ENCODE measurements at places on chromosomes 1 and 21.
A peak's percentile ranks its signal among the peaks of the same experiment; 100 is the strongest.

DNA sequence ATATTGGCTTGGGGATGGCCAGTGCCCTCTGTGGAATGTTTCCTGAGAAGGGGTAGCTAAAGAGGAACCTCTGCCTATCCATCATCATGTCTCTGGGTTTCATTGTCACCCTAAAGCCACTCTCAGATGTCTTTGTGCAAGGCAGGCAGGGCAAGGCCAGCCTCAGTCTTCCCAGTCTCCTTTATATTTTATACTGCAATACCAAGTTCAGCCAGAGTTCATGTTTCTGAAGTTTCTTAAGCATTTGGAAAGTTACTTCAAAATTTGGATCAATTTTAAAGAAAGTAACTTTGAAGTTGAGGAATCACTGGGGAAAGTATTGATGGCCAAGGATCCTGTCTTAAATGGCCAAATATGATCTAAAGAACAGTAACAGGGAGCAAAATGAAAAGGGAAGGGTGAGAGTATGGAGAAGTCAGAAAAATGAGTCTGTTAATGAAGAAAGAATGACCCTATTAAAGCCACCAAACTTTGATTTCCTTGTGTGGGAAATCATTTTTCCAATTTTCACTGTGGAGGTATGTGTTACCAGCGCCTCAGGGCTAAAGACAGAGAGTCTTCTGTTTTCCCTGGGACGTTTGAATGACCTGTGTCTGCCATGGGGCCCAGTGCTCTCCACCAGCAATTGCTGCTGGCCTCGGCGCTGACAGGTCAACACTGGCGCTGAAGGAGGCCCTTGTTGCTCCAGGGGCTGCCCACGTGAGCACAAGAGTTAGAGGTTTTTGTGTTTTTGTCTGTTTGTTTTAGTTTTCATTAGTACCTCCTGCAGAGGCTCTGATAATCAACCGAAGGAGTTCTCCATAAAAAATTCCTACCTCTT lies 93.9 kb downstream of the ATP5PO start:
- DNase-seq = no peak

DNA sequence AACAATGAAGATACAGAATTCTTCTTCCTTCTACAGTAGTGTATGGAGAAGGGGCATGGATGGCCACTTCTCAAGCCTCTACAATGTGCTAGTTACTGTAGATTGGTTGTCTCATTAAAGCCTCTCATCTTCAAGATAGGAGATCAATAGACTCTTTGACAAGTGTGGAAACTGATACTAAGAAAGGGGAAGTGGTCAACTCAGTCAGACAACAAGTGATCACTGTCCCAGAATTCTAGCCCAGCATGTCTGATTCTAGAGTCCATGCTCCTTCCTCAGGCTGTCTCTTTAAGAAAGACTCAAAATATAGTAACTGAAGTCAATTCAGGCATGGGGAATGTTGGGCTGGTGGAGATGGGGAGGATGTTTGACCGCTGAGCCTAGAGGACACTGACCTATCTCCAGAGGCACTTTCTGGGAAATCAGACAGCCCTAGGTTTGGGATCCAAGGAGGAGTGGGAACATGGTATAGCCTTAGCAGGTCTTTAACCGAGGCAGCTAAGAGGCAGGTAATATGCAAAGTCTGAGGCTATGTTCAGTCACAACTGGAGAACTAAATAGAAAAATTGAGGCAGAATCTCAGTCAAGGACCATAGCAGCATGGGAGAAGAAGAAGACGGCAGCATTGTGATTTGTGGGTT lies 39.3 kb upstream of the EYA3 start:
- no peak for DNase-seq

GRCh38 chr21:36347278-36347961 lies 27.4 kb downstream of the MORC3 start:
- peak; percentile 36 for DNase-seq

DNA sequence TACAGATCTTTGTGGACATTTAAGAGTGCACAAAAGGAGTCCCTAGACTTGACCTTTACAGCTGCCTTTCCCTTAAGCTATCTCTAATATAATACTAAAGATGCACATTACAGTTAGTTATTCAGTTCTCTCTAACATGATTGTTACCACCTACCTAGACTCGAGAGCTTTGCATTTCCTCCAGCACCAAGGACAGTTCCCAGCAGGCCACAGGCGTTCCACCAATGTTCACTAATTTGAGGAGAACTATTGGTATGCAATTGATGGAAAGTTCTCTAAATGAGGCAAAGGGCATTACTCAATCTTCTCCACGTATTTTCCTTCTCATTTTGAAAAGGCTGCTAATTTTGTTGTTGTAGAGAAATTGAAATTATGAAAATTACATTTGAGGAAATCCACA lies 5.4 kb upstream of the NTNG1 start:
- DNase-seq = peak; percentile 66

DNA sequence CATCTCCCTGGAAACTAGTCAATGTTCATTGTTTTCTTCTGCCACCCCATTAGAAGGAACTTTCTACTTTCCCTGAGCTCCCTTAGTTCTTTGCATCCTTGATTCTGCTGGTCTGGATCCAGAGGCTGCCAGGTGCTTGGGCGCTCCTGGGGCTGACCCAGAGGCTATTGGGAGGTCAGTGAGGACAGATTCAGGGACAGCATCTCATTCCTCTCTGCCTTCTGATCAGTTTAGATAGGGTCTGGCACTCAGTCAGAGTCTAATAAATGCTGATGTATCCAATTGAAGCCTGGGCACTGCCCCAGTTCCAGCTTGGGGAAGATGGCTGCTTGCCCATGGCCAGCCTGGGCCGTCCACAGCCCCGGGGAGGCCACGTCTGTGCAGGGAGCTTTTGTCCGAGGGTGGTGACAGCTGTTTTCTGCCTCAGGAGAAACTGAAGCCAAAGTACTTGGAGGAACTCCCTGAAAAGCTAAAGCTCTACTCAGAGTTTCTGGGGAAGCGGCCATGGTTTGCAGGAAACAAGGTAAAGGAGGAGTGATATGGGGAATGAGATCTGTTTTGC lies 2.3 kb downstream of the GSTM1 start:
- DNase-seq = no peak

GRCh38 chr1:224427346-224427745 lies 7.3 kb downstream of the WDR26 start:
- peak; percentile 89 for DNase-seq

- no peak for DNase-seq
These were observed 9.5 kb downstream of the ATP1B1 start for GRCh38 chr1:169115891-169116585.

DNA sequence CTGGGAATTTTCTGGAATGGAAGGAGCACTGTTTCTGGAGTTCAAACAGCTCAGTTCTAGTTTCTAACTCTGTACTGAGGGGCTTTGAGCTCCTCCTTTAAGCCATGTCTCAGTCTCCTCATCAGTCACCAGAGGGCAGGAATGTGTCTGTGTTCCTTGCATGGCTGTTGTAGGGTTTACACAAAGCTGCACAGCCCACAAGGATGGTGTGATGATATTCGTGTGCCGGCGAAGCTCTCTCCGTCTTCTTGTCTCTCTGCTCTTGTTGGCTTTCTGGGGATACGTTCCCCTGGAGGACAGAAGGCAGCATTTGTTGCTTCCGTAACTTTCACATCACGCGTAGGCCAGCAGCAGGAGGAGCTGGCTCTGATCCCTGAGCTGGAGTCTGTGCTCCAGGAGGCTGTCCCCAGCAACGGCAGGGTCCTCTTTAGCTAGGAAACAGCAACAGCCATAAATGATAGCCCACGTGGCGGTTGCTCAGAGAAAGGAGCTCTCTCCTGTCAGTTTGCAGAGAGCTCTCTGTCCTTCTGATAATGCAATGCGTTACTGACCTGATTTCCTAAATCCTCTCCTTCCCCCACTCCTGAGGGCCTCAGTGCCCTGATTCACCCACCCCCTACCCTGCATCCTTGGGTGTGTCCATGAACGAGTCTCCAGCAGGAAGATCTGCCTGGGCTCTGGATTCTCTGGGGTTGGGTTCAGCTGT lies 189.2 kb upstream of the VAMP3 start:
- peak; percentile 4 for DNase-seq

DNA sequence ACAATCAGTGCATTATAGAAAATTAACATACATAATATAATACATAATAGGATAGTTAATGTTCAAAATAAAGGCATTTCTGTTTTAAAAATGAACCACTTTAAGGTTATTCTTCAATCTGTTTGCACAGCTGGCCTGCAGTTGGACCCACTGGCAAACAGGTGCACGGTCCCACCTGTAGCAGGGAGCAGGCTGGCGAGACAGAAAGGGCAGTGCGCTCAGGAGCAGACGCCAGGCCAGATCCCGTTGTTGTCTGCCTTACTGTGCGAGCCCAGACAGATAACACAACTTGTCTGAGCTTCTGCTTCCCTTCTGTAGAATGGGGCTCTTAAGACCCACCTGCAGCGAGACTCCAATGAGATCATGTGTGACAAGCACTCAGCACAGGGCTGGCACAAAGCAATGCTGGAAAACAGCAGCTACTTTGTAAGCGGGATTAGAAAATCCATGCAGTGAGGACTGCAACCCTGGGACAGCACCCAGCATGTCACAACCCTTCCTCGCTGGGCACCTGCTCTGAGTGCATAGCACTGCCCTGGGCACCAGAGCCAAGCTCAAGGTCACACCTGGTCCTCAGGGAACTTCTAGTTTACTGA lies 33.5 kb downstream of the VPS26C start:
- no peak for DNase-seq

- no peak for DNase-seq
These were observed 2.6 kb downstream of the PRDM2 start for GRCh38 chr1:13702425-13703127.

GRCh38 chr1:156666862-156667609 lies 10.2 kb downstream of the NES start:
- DNase-seq = no peak

GRCh38 chr21:43352568-43353281 lies 74.2 kb downstream of the SIK1 start:
- DNase-seq = peak; percentile 17

GRCh38 chr1:225877580-225877979 lies 4.6 kb downstream of the TMEM63A start:
- peak; percentile 61 for DNase-seq

GRCh38 chr1:23366598-23366997 lies 3.0 kb downstream of the ZNF436 start:
- no peak for DNase-seq

DNA sequence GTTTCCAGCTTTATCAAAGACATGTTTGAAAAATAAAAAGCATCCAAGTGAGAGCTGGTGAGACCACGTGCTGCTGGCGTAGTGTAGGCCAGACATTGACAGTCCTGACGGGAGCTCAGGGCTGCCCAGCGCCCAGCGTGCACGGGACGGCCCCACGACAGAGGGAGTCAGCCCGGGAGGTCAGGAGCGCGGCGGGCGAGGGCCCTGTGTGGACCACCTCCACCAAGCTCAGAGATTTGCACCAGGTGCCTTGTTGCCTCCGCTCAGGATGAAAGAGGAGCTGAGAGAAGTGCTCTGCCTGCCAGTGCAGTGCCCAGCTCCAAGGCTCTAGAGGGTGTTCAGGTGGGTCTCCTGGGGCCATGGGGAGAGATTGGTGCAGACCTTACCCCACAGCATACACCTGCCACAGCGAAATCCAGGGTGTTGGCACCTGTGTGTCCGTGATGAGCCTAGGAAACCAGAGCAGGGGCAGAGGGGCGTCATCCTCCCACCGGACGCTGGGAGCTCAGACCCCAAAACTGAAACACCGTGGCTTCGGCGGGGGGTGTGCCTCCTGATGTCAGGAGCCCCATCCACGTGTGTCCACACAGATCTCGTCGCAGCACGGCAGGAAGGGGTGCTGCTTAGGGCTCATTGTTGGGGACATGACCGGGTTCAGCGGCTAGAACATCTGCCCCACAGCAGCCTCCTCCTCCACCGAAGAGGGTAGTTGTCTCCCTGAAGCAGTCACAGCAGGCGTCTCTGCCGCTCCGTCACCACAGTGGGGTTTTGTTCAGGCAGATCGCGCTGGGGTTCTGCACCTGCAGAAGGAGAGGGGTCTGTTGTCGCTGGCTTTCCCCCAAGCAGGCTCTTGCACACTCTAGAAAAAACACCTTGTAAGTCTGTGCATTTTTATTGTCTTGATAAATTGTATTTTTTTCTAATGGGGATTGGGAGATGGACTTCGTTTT lies 64.2 kb downstream of the POFUT2 start:
- DNase-seq = no peak

DNA sequence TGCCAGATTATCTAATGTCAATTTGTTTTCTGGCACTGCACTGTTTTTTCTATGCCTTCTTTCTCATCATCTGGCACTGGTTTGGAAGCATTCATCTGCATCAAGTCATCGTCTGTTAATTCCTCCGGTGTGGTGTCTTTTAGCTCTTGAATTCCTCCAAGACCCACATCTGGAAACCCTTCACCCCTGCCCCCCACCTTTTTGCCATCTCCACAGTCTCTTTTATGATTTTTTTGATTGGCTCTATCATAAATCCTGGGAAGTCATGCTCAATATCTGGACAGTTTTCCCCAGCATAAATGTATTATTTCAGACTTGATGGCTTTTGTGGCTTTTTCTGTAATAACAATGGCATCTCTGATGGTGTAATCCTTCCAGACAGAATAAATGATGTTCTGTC lies 10.4 kb upstream of the KCNK1 start:
- no peak for DNase-seq

- DNase-seq = peak; percentile 80
These were observed 62.4 kb upstream of the DIRAS3 start for GRCh38 chr1:68112835-68113243.

DNA sequence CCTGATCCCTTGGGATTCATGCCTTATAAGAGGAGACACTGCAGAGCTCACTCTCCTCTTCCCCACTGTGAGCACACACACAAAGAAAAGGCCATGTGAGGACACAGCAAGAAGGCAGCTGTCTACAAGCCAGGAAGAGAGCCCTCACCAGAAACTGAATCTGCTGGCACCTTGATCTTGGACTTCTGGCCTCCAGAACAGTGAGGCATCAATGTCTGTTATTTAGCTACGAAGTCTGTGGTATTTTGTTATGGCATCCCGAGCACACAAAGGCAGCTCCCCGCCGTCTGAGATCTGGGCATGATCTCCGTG lies 47.1 kb upstream of the RPL11 start:
- DNase-seq = no peak

- no peak for DNase-seq
These were observed 450.4 kb downstream of the GPATCH2 start for GRCh38 chr1:217180443-217180842.

- no peak for DNase-seq
These were observed 33.6 kb downstream of the USP25 start for GRCh38 chr21:15763359-15763758.

GRCh38 chr1:9882296-9882944 lies 27.6 kb downstream of the CTNNBIP1 start:
- no peak for DNase-seq

DNA sequence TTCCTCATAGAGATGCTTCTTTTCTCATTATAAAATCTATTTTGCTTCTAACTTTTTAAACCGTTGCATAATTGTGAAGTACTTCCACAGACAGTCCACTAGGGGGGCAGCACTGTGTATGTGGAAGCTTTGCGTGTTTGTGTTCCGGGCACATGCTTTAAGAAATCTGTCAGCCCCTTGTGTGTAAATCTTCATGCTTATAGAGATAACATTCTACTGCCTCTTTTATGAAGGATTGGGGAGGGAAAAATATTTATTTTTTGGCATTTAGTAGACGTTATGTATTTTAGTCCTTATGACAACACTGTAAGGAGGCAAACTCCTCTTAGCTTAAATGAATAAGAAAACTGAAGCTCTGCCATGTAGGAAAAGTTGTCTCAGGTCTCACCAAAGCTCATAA lies 157.3 kb upstream of the PTGFR start:
- DNase-seq = peak; percentile 59

GRCh38 chr1:88973520-88974137 lies 18.8 kb downstream of the KYAT3 start:
- peak; percentile 42 for DNase-seq

Measured in fibroblast of skin of back (primary cell).